ENCODE measurements at places on chromosomes 11 and 22. TPM values are rescaled to one million over a fixed set of nuclear protein-coding genes. Genes with fewer than 3 reads are reported as not detected.

ACRV1 gene
- 0.09 TPM for polyA plus RNA-seq

- no peaks in the 10 kb centered on the region for H3K36me3 ChIP-seq
- H3K4me1 ChIP-seq = no peaks in the 10 kb centered on the region
- H3K27me3 ChIP-seq = no peaks in the 10 kb centered on the region
- no peak overlapping the region for H3K4me3 ChIP-seq
- no peak overlapping the region for H3K27ac ChIP-seq
- no peak for DNase-seq
These were observed 375.3 kb downstream of the DYNC2H1 start for GRCh38 chr11:103484545-103484944.

DNA sequence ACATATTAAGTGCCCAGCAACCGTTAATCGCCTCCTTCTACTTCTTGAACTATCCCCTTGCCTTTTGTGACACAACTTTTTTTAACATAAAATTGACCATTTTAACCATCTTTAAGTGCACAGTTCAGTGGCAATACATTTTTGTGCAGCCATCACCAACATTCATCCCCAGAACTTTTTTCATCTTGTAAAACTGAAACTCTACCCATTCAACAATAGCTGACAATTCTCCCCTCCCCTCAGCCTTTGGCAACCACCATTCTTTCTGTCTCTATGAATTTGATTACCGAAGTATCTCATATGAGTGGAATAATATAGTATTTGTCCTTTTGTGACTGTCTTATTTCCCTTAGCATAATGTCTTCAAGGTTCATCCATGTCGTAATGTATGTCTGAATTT is 66.0 kb downstream of the MICAL2 start:
- no peaks in the 10 kb centered on the region for H3K27me3 ChIP-seq
- H3K4me3 ChIP-seq = no peak overlapping the region
- no peak for DNase-seq
- H3K36me3 ChIP-seq = no peaks in the 10 kb centered on the region
- H3K4me1 ChIP-seq = peaks cover 24% of the 10 kb centered on the region

- H3K36me3 ChIP-seq = peaks cover 35% of the 10 kb centered on the region
- no peak for DNase-seq
- H3K27ac ChIP-seq = no peak overlapping the region
- no peak overlapping the region for H3K4me3 ChIP-seq
- H3K4me1 ChIP-seq = peaks cover 22% of the 10 kb centered on the region
- no peaks in the 10 kb centered on the region for H3K27me3 ChIP-seq
These were observed 6.3 kb downstream of the AKIP1 start for GRCh38 chr11:8917157-8917825.

APOL5 gene
- 0.09 TPM for polyA plus RNA-seq

DNA sequence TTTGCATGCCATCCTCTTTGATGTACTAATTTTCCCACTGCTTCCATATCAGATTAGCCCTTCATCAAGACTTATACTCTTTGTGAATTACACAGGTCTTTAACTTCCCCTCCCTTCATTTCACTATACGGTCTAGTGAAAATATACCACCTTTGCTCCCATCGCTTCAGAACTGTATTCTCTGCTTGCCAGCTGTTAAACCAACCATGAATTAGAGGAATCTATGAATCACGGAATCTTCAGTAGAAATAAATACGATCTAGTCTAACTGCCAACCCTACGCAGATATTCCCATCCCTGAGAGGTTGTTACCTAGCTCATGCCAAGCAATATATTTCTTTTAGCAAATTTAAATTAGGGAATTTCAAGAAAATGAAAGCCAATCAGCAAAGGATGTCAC is 177.8 kb upstream of the MPPED2 start:
- DNase-seq = no peak
- no peaks in the 10 kb centered on the region for H3K27me3 ChIP-seq
- no peak overlapping the region for H3K4me3 ChIP-seq

- peak overlapping the region; percentile 49 for H3K4me3 ChIP-seq
- no peak for DNase-seq
- H3K36me3 ChIP-seq = peaks cover 32% of the 10 kb centered on the region
- H3K4me1 ChIP-seq = peaks cover 24% of the 10 kb centered on the region
- no peak overlapping the region for H3K27ac ChIP-seq
These were observed 920 bp downstream of the TMEM132A start for GRCh38 chr11:60924906-60925853.

PIWIL4 gene
- 10.9 TPM for polyA plus RNA-seq

SCUBE1 gene
- 0.30 TPM for polyA plus RNA-seq

DNA sequence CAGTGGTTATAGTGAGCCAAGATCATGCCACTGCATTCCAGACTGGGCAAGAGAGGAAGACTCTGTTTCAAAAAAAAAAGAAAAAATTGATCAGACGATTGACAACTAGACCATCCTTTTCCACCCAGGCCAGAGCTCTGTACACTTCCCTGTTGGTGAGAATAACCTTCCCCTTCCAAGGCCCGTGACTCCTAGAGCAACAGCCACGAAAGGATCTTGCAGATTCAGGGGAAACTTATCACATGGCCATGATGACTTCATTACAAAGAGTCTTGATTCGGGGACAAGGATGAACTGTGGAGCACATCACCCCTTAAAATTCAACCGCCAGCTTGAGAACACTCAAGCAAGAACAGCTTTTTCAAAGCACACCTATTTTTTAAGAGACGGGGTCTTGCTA is 10.3 kb downstream of the CD5 start:
- H3K27me3 ChIP-seq = no peaks in the 10 kb centered on the region
- DNase-seq = no peak
- peaks cover 14% of the 10 kb centered on the region for H3K4me1 ChIP-seq

GRCh38 chr11:76629116-76629852 is 41.3 kb downstream of the LRRC32 start:
- H3K36me3 ChIP-seq = no peaks in the 10 kb centered on the region
- no peak for DNase-seq
- no peak overlapping the region for H3K4me3 ChIP-seq
- no peaks in the 10 kb centered on the region for H3K4me1 ChIP-seq
- H3K27ac ChIP-seq = peak overlapping the region; percentile 74
- no peaks in the 10 kb centered on the region for H3K27me3 ChIP-seq

CDC42BPG gene
- 7.4 TPM for polyA plus RNA-seq

LYVE1 gene
- polyA plus RNA-seq = 16.1 TPM

- no peaks in the 10 kb centered on the region for H3K36me3 ChIP-seq
- H3K4me3 ChIP-seq = no peak overlapping the region
- H3K4me1 ChIP-seq = no peaks in the 10 kb centered on the region
- no peaks in the 10 kb centered on the region for H3K27me3 ChIP-seq
- no peak for DNase-seq
- no peak overlapping the region for H3K27ac ChIP-seq
These were observed 1055.3 kb downstream of the BRD1 start for GRCh38 chr22:48772286-48772907.

DNA sequence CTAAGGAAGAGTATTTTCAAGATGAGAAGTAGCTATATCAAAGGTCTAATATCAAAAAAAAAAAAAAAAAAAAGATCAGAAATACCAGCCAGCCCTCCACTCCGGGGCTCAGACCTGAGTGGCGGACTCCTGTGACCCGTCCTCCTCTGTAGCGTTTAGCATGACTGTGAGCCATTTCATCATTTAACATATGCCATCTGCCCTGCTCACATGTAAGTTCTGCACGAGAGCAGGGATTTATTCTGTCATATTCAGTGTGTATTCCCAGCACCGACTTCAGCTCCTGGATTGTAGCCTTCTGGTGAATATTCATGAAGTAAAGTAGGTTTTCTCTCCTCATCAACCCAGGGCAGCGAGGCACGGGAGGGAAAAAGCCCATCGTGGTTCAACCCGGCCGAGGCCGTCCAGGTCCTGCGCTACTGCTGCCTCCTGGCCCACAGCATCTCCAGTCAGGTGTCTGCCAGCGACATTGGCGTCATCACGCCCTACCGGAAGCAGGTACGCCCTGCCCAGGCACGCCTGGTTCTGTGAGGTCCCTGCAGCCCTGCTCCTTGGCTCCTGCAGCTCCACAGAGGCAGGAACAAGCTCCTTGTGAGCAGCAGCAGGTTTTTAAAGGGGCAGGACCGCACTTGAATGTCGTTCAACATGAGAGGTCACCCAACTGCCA is 12.7 kb upstream of the PANX2 start:
- no peaks in the 10 kb centered on the region for H3K27me3 ChIP-seq
- H3K4me3 ChIP-seq = no peak overlapping the region
- no peaks in the 10 kb centered on the region for H3K36me3 ChIP-seq

DNA sequence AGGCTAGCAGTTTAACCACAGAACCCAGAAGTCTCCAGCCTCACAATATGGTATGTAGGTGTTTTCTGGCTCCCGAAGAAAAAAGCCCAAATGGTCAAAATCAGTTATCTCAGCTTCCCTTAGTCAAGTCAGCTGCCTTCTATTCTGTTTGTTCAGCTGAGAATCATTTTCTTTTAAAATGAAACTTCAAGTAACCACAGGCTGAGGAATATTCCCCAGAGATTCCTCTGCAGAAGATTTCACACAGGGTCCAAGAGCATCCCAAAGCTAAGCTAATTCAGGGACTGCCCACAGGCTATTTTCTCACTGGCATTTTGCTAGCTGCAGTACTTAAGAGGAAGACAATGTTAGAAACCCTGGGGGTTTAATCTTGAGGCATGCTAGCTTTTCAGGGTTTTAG is 977.0 kb upstream of the CHORDC1 start:
- no peak overlapping the region for H3K27ac ChIP-seq
- H3K36me3 ChIP-seq = no peaks in the 10 kb centered on the region
- no peaks in the 10 kb centered on the region for H3K4me1 ChIP-seq
- no peak for DNase-seq
- no peak overlapping the region for H3K4me3 ChIP-seq
- no peaks in the 10 kb centered on the region for H3K27me3 ChIP-seq

DNA sequence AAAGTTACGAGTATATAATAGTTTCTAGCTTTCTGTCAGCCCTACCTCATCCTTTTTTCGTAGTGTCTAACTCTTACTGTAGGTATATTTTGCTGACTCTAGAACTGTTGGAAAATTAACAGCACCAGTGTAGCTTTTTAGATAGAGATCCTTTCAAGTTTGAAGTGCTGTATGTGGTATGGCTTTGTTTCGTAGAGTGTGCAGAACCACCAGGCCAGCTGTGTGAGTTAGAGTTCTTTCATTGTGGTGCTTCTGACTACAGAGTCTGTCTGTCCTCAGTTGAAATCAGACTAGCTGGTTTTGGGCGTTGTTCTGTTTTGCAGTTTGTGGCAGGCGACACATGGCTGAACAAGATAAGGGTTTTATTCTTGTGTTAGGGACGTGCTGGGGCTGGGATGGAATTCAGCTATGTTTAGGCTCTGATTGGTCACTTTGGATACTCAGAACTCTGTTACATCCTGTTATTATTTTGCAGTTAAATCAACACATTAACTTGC is 3.2 kb downstream of the ARHGEF12 start:
- no peaks in the 10 kb centered on the region for H3K36me3 ChIP-seq
- H3K27ac ChIP-seq = no peak overlapping the region
- DNase-seq = no peak
- H3K4me3 ChIP-seq = no peak overlapping the region

- no peak overlapping the region for H3K4me3 ChIP-seq
- H3K36me3 ChIP-seq = no peaks in the 10 kb centered on the region
- no peaks in the 10 kb centered on the region for H3K4me1 ChIP-seq
- H3K27ac ChIP-seq = no peak overlapping the region
- DNase-seq = no peak
These were observed 33.5 kb downstream of the POU2F3 start for GRCh38 chr11:120273432-120273831.

DNA sequence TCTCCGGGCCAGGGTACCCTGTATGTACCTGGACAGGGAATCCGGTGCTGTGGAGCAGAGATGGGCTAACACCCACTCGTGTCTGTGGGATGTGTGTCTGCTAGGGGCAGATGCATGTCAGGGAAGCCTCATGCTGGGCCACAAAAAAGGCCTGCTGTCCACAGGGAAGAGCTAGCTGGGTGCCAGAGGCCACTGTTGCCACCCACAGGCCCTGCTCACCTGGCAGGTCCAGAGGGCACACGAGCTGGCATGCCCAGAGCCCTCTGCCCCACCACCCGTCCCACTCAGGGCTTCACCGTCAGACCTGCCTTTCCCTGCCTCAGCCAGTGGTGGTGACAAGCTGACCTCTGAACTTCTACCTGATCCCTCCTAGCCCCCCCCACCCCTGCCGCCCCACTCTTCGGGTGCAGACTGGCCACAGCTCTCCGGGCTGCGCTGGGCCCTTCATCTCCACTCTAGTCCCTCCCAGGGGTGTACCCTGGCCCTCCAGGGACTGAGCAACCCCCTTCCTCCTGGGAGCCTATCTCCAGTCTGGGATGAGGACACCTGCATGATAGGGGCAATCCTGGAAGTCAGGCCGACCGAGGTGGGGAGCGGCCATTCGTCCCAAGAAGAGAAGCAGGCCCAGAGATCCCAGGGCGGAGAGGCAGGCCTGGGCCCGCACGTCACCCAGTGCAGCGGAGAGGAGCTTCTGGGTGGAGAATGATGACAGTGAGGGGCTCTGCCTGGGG is 1.4 kb downstream of the SLC25A22 start:
- peak overlapping the region; percentile 82 for H3K4me3 ChIP-seq
- H3K27ac ChIP-seq = peak overlapping the region; percentile 92
- peaks cover 21% of the 10 kb centered on the region for H3K4me1 ChIP-seq

GRCh38 chr11:15346907-15347306 is 232.2 kb downstream of the INSC start:
- H3K36me3 ChIP-seq = no peaks in the 10 kb centered on the region
- no peak for DNase-seq
- H3K4me1 ChIP-seq = no peaks in the 10 kb centered on the region
- H3K27me3 ChIP-seq = no peaks in the 10 kb centered on the region

- H3K4me1 ChIP-seq = no peaks in the 10 kb centered on the region
- H3K36me3 ChIP-seq = no peaks in the 10 kb centered on the region
- H3K27ac ChIP-seq = no peak overlapping the region
- no peaks in the 10 kb centered on the region for H3K27me3 ChIP-seq
These were observed 908.6 kb downstream of the NTM start for GRCh38 chr11:132278801-132279574.

DNA sequence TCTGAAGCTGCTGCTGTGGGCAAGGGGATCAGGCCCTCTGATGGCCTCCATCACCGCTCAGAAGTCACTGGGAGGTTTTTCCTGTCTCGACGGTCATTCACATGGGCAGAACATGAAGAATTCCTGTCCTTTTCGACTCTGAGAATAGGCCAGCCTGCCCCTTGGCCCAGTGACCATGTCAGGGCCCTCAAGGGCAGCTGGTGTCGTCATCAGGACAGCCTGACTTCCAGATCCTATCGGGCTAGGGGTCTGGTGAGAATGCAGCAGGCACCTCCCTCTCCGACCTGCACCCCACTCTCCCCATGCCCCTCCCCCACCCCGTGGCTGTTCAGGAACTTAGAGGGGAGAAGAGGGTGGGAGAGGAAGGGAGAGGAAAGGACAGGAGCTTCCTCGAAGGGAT is 3.6 kb downstream of the TP53I11 start:
- H3K27me3 ChIP-seq = peaks cover 15% of the 10 kb centered on the region
- DNase-seq = no peak
- no peak overlapping the region for H3K27ac ChIP-seq

Measured in thymus (tissue), 14 donors.